GM23248 (cell line): ENCODE measurements at places on chromosomes 6 and 20.

- H3K27ac ChIP-seq: peak overlapping the region; percentile 95
- H3K4me1 ChIP-seq: peaks cover 41% of the 10 kb centered on the region
- DNase-seq: peak; percentile 86
- no peaks in the 10 kb centered on the region for H3K27me3 ChIP-seq
These were observed 93.5 kb downstream of the CEBPB start for GRCh38 chr20:50283922-50284810.

- H3K4me1 ChIP-seq: peaks cover 20% of the 10 kb centered on the region
- H3K36me3 ChIP-seq: no peaks in the 10 kb centered on the region
- DNase-seq: no peak
- no peaks in the 10 kb centered on the region for H3K27me3 ChIP-seq
- H3K27ac ChIP-seq: no peak overlapping the region
These were observed 60.6 kb upstream of the RIN2 start for GRCh38 chr20:19697415-19697814.

- no peaks in the 10 kb centered on the region for H3K4me1 ChIP-seq
- no peaks in the 10 kb centered on the region for H3K27me3 ChIP-seq
- DNase-seq: no peak
- H3K27ac ChIP-seq: no peak overlapping the region
- no peak overlapping the region for H3K4me3 ChIP-seq
These were observed 23.5 kb downstream of the DNAAF9 start for GRCh38 chr20:3383878-3384495.

DNA sequence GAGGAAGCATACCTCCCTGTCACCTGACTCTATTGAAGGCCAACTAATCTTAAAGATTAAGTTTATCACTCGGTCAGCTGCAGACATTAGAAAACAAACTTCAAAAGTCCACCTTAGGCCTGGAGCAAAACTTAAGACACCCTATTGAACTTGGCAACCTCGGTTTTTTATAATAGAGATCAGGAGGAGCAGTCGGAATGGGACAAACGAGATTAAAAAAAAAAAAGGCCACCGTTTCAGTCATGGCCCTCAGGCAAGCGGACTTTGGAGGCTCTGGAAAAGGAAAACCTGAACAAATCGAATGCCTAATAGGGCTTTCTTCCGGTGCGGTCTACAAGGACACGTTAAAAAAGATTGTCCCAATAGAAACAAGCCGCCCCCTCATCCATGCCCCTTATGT, 7.2 kb upstream of the PRR18 start:
- DNase-seq: no peak
- H3K36me3 ChIP-seq: no peaks in the 10 kb centered on the region
- H3K27me3 ChIP-seq: peaks cover 3% of the 10 kb centered on the region; the same call in 1 of the 2 replicates
- no peaks in the 10 kb centered on the region for H3K4me1 ChIP-seq
- no peak overlapping the region for H3K27ac ChIP-seq
- no peak overlapping the region for H3K4me3 ChIP-seq

- H3K4me3 ChIP-seq: no peak overlapping the region
- H3K27ac ChIP-seq: no peak overlapping the region
- peaks cover 13% of the 10 kb centered on the region for H3K4me1 ChIP-seq
- H3K27me3 ChIP-seq: no peaks in the 10 kb centered on the region
These were observed 43.4 kb downstream of the SNRNP48 start for GRCh38 chr6:7633361-7633760.
